Glutamatergic neuron (in vitro differentiated cells): ENCODE measurements at places on chromosomes 4 and X.

- peaks cover 2% of the 10 kb centered on the region for H3K27me3 ChIP-seq
- no peak overlapping the region for H3K27ac ChIP-seq
- DNase-seq: no peak
- H3K4me3 ChIP-seq: no peak overlapping the region
These were observed 23.4 kb upstream of the RHOH start for GRCh38 chr4:40173470-40173875.

GRCh38 chr4:148367756-148368155 is 74.5 kb downstream of the NR3C2 start:
- no peak overlapping the region for H3K4me3 ChIP-seq
- no peaks in the 10 kb centered on the region for H3K27me3 ChIP-seq
- H3K36me3 ChIP-seq: no peaks in the 10 kb centered on the region
- no peak overlapping the region for H3K27ac ChIP-seq
- DNase-seq: no peak

- H3K27me3 ChIP-seq: no peaks in the 10 kb centered on the region
- no peak overlapping the region for H3K27ac ChIP-seq
- H3K36me3 ChIP-seq: no peaks in the 10 kb centered on the region
- H3K4me3 ChIP-seq: no peak overlapping the region
- no peak for DNase-seq
These were observed 40.6 kb upstream of the IL21 start for GRCh38 chr4:122661176-122662160.

GRCh38 chr4:38523524-38524448 is 140.2 kb upstream of the KLF3 start:
- no peak for DNase-seq
- H3K36me3 ChIP-seq: no peaks in the 10 kb centered on the region
- H3K4me1 ChIP-seq: no peaks in the 10 kb centered on the region
- no peak overlapping the region for H3K27ac ChIP-seq

- H3K4me1 ChIP-seq: peaks cover 2% of the 10 kb centered on the region
- no peaks in the 10 kb centered on the region for H3K36me3 ChIP-seq
- no peak overlapping the region for H3K27ac ChIP-seq
- no peak for DNase-seq
- H3K4me3 ChIP-seq: no peak overlapping the region
These were observed 29.1 kb downstream of the FHL1 start for GRCh38 chrX:136176399-136176825.

GRCh38 chr4:168857546-168858314 is 152.3 kb downstream of the CBR4 start:
- no peak for DNase-seq
- H3K36me3 ChIP-seq: peaks cover 3% of the 10 kb centered on the region
- no peak overlapping the region for H3K27ac ChIP-seq
- H3K4me3 ChIP-seq: no peak overlapping the region
- H3K4me1 ChIP-seq: peaks cover 2% of the 10 kb centered on the region

GRCh38 chr4:176013476-176014247 is 52.0 kb upstream of the WDR17 start:
- DNase-seq: no peak
- H3K36me3 ChIP-seq: no peaks in the 10 kb centered on the region
- no peak overlapping the region for H3K27ac ChIP-seq
- H3K4me1 ChIP-seq: no peaks in the 10 kb centered on the region
- H3K4me3 ChIP-seq: no peak overlapping the region

- H3K27ac ChIP-seq: no peak overlapping the region
- DNase-seq: no peak
- H3K4me1 ChIP-seq: no peaks in the 10 kb centered on the region
These were observed 5.3 kb upstream of the TRMT2B start for GRCh38 chrX:101057093-101057714.

GRCh38 chr4:97759785-97760184 is 383.5 kb downstream of the STPG2 start:
- no peaks in the 10 kb centered on the region for H3K36me3 ChIP-seq
- no peak overlapping the region for H3K4me3 ChIP-seq
- H3K4me1 ChIP-seq: peaks cover 6% of the 10 kb centered on the region
- H3K27ac ChIP-seq: no peak overlapping the region

DNA sequence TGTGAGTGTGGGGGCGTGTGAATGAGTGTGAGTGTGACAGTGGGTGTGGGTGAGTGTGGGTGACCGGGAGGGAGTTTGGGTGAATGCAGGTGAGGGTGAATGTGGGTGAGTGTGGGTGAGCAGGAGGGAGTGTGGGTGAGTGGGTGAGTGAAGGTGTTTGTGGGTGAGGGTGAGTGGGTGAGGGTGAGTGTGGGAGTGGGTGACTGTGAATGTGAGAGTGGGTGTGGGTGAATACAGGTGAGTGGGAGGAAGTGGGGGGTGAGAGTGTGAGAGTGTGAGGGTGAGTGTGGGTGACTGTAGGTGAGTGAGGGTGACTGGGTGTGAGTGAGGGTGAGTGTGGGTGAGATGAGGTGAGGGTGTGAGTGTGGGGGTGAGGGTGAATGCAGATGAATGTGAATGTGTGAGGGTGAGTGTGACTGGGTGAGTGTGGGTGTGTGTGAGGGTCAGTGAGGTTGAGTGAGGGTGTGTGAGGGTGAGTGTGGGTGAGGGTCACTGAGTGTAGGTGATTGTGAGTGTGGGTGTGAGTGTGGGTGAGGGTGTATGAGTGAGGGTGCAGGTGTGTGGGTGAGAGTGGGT is 1677.3 kb upstream of the TENM3 start:
- no peak overlapping the region for H3K4me3 ChIP-seq
- H3K27ac ChIP-seq: no peak overlapping the region
- H3K4me1 ChIP-seq: peaks cover 3% of the 10 kb centered on the region
- H3K27me3 ChIP-seq: no peaks in the 10 kb centered on the region

DNA sequence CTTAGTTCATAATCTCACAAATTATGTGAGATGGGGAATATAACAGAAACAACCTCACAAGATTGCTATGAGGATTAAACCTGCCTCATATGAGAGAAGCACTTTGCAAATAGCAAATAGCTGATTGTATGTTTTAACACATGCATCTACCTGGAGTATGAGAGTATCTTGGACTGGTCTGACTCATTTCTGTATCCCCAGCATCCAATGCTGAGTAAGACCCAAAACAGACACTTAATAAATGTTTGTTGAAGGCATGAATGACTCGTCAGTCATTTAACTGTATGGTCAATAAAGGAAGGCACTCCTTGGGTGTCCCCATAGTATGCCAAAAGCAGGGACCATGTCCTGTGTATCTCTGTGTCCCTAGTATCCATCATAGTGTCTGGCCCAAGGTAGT is 350.9 kb upstream of the F9 start:
- H3K4me3 ChIP-seq: no peak overlapping the region
- H3K4me1 ChIP-seq: no peaks in the 10 kb centered on the region
- H3K36me3 ChIP-seq: peaks cover 7% of the 10 kb centered on the region

DNA sequence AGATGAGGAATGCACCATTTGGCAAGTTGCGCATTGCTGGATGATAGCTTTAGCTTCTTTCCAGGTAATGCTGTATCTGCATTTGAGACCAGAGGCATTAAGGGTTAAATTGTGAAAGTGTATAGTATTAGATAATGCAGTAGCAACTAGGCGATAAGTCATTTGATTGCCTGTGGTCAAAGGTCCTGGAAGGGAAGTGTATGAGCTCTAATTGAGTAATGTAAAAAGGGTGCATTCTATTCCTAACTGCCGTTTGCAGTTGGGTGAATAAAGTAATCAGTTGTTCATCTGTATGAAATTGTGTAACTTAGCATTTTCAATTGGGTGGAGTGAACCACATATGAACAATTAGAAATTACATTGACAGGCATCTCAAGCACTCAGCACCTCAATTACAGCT is 54.5 kb upstream of the WDR1 start:
- H3K36me3 ChIP-seq: no peaks in the 10 kb centered on the region
- no peaks in the 10 kb centered on the region for H3K4me1 ChIP-seq
- peaks cover 2% of the 10 kb centered on the region for H3K27me3 ChIP-seq
- no peak for DNase-seq
- H3K4me3 ChIP-seq: no peak overlapping the region
- no peak overlapping the region for H3K27ac ChIP-seq

- no peak for DNase-seq
- no peak overlapping the region for H3K4me3 ChIP-seq
- H3K27ac ChIP-seq: no peak overlapping the region
- no peaks in the 10 kb centered on the region for H3K36me3 ChIP-seq
These were observed 91.3 kb downstream of the PTPN13 start for GRCh38 chr4:86685401-86685800.

DNA sequence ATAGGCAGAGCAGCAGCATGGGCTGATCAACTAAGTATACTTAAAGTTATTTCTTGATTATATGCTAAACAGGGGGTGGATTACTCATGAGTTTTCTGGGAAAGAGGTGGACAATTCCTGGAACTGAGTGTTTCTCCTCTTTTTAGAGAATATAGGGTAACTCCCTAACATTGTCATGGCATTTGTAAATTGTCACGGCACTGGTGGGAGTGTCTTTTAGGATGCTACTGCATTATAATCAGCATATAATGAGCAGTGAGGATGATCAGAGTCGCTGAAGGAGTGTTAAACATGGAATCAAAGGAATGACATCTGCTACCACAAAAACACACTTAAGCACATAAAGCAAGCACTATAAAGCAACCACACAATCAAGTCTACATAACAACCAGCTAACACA is 66.5 kb downstream of the SPIN4 start:
- no peaks in the 10 kb centered on the region for H3K27me3 ChIP-seq
- H3K4me3 ChIP-seq: no peak overlapping the region
- H3K27ac ChIP-seq: no peak overlapping the region
- H3K4me1 ChIP-seq: no peaks in the 10 kb centered on the region

- H3K27me3 ChIP-seq: peaks cover 28% of the 10 kb centered on the region
- H3K4me3 ChIP-seq: peak overlapping the region; percentile 97
- H3K4me1 ChIP-seq: peaks cover 79% of the 10 kb centered on the region
- no peak for DNase-seq
These were observed 21.3 kb downstream of the ANK2 start for GRCh38 chr4:113070755-113071154.
